ENCODE measurements at places on chromosomes 2 and 18.
A peak's percentile ranks its signal among the peaks of the same experiment; 100 is the strongest.

DNA sequence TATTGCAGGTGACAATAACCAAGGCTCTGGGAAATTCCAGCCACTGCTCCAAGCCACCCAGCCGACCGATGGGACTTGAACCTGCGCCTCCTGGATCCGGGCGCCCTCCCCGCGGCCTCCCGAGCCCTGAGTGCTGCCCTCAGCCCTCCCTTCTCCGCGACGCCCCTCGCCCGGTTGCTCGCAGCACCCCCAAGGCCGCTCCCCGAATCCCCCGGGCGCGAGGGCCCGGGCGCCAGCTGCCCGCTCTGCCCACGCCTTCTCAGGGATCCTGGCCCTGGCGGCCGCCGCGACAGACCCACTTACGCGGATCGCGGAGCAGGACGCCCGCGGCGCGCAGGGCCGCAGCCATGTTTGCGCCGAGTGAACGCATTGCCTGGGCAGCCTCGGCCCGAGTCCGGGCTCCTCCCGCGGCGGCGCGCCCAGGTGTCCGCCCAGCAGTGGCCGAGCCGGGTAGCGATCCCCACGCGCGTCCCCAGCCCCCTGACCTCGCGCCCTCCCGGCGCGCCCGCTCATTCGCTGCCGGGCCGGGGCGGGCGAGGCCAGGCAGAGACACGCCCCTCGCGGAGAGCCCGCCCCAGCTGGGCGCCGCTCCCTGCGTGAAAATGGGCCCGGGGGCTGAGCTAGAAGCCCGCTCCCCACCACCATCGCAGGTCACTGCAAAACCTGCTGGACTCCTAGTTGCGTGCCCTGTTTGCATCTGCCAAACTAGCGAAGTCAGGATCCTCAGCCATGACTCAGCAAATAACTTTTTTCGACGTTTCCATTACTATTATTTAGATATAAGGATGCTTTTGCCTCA, at the start of gene FECH:
TSS of gene FECH (minus strand) at position 452 of the 799 bp plus-strand sequence. CDS start at position 370, 82 bp downstream.
- DNase-seq, result peak; percentile 66

GRCh38 chr2:226934546-226935201, 98.8 kb downstream of the RHBDD1 start:
- no peak for DNase-seq

DNA sequence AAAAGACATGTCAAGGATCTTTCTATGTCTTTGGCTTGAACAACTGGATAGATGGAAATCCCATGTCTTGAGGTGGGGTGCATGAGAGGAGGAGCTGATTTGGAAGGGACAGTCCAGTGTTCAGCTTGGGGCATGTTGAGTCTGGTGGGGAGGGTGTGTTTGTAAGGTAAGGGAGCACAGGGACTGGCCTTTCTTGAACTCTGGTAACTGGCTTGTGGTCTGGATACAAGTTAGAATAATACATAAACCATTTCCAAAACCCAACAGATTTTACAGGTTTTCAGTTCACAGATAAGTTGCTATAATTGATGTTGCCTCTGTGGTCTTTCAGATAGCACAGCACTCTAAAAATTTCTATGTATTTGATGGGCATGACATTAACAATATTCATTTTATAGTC, 24.2 kb downstream of the RHBDD1 start:
- DNase-seq, result no peak

DNA sequence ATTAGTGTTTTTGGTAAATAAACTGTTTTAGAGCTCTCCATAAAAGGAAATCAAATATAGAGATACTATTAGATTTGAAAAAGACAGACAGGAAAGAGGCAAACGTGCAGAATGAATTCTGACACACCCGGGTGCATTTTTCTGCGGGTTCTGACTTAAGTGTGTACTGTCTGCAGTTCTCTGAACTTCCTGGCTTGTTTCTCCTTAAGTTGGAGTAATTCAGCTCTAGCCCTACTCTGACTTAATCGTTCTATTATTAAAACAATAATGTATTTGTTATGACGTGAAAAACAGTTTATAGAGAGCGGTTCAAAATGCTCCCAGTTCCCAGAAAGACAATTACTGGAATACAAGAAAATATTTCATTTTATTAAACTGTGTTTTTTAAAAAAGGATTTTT, 305.9 kb downstream of the ARHGAP15 start:
- DNase-seq, result no peak

- DNase-seq, result no peak
Observed at GRCh38 chr2:191013682-191013931, 364 bp downstream of the STAT1 start.

GRCh38 chr2:174340400-174341292, 5.9 kb downstream of the SP9 start:
- no peak for DNase-seq

DNA sequence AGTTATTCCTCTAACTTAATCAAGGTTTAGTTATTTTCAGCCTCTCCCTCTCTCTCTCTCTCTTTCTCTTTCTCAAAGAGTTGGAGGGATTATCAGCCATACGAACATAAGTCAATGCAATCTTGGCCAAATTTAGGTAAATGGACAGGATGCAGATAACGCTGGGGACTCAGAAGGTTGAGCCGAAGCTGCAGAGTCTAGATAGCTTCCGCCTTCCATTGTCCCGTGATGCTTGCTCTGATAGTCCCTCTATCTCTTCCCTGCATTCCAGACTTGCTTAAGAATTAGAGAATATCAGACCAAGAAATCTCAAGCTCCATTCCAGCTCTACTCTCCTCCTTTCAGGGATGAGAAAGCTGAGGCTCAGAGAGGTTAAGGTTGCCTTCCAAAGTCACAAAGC, 502.8 kb upstream of the TNP1 start:
- DNase-seq, result no peak

DNA sequence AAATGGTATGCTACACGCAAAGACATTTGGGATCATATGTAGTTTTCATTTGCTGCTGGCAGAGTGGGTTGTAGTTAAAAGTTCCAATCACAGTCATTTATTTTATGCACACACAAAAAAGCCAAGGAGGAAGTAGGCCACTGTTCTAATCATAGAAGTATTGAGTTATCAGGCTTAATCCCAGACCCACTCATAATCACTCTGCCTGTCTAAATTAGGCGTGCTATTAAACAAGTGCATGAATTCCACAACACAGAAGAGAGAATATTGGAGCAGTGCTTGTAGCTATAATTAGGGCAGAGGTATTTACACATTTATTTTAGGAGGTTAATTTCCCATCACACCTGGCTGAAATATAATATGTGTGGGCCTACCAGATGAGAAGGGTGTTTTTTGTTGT, 65.7 kb upstream of the FIGN start:
- DNase-seq, result no peak

DNA sequence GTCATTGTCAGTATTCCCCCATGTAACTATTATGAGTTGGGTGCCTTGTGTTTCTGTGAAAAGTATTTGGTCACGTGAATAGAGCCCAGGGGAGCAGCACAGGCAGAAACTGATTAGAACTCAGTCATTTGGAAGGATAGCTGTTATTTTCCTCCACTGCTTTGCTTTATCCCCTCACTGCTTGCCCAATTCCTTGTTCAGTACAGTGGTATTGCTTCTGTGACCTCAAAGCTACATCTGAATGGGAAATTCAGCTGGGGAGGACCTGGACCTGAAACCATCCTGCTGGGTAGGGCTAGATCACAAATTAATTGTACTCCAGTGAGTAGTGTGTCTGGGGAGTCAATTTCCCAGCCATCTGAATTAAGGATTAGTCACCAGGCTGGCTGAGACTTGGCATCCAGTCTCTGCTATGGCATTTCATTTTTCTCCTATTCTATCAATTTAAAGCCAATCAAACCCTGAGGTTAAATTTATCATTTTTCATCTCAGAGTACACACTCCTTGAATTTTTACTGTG, 1231.6 kb upstream of the GYPC start:
- no peak for DNase-seq

GRCh38 chr2:120299561-120299960, 46.4 kb upstream of the INHBB start:
- no peak for DNase-seq

DNA sequence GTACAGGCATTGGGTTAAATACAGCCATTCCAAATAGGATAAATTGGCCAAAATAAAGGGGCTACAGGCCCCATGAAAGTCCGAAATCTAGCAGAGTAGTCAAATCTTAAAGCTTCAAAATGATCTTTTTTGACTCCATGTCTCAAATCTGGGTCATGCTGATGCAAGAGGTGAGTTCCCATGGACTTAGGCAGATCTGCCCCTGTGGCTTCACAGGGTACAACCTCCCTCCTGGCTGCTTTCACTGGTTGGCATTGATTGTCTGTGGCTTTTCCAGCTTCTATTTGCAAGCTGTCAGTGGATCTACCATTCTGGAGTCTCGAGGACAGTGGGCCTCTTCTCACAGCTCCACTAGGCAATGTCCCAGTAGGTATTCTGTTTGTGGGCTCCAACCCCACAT, 56.1 kb downstream of the CCDC141 start:
- DNase-seq, result no peak

- no peak for DNase-seq
Observed at GRCh38 chr2:158025255-158025996, 76.2 kb upstream of the UPP2 start.

GRCh38 chr18:35822413-35822812, 150.1 kb upstream of the RMP24 start:
- no peak for DNase-seq

- peak; percentile 79 for DNase-seq
Observed at GRCh38 chr2:30115141-30115980, 31.4 kb upstream of the YPEL5 start.

DNA sequence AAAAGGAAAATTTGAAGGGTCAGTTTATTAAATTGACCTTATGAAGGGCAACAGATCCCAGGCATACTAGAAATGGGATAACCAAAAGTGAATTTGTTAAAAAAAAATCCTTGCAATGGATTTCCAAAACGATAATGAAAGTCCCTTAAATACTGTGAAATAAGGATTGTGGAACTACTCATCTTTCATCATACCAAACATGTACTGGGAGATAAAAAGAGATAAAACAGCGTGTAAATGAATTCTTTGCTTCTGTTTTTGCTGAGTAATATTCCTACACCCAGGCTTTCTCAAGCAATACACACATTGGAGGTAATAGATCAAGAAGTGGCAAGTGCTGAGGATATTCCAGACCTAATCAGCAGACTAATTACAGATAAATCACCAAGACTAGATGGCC, 3.8 kb downstream of the LYPD6 start:
- DNase-seq, result no peak

GRCh38 chr18:63906056-63906455, 1.7 kb upstream of the SERPINB10 start:
- no peak for DNase-seq

GRCh38 chr2:71778514-71778913, 325.2 kb downstream of the DYSF start:
- DNase-seq, result no peak

- DNase-seq, result no peak
Observed at GRCh38 chr18:70627182-70627802, 338.4 kb downstream of the SOCS6 start.

GRCh38 chr2:50786345-50786744, 245.6 kb downstream of the NRXN1 start:
- no peak for DNase-seq

DNA sequence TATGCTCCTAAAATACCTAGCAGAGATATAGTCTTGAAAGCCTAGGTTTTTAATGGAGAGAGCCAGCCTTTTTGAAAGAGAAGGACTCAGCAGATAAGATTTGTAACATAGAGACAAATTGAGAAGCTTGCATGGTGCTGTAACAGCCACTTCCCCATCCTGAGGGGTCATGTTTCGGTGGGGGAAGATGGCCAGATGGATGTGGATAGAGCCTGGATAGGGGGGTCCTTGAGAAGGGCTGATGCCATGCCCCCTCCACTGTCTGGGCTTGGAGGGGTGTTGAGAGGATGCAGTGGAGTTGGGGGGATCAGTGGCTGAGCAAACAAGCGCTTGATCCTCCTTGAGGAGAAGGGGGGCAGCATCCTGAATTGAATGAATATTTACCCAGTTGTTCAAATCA, 178.0 kb upstream of the HS6ST1 start:
- no peak for DNase-seq

DNA sequence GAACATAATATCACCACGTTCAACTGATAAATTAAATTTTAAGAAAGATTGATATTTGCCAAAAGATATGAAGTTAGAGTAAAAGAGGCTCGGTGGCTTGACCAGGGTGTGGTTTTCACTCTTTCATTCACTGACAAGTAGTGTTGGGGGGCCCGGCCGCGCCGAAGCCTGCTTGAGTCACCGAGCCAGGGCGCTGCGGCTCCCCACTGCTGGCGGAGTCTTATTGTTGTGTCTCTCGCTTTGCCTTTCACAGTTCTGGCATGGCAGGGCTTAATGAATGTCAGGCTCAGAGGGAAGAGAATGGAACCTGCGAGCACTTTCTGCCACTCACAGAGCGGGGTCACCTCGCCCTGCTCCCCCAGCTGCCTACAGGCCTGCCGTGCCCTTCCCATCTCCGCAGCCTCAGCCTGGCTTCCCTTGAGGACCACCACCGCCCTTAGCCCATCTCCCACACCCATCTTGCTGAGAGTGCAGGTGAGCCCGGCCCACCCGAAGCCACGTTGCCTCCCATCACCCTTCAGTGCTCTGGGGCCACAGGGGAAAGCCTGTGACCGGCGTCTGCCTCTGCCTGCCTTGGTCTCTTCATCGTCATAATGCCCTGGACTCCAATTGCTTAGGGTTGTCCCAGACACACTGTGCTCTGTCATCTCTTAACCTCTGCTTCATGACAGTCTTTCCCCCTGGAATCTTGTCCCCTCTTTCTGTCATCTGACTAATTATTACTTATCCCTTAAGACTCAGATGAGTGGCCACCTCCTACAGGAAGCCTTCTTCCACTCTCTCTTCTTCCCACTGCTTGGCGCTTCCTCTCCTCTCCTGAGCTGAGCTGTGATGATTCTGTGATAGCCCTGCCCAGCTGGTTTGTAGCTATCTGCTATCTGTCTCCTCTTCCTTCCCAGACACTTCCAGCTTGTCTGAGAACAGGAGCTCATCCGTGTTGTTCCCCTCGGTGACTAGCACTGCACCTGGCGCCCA, 142.5 kb downstream of the FAM210A start:
- DNase-seq, result no peak

GRCh38 chr2:229431327-229431954, 160.4 kb upstream of the PID1 start:
- no peak for DNase-seq

DNA sequence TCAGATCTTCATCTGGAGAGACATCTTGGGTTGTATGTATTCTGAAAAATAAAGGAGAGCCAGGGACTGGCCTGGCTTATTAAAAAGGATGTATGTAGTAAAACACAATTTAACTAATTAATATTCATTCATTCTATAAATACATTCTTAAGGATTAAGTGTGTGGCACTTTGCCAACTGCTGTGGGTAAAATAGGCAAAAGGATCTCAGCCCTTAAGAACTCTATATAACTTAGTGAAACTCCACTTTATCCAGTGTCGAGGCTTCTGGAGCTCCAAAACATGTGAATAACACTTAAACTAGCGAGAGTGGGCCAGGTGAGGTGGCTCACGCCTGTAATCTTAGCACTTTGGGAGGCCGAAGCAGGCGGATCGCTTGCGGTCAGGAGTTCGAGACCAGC, 7.7 kb upstream of the STK39 start:
- no peak for DNase-seq

- DNase-seq, result no peak
Observed at GRCh38 chr2:8298783-8299182, 383.1 kb upstream of the ID2 start.

DNA sequence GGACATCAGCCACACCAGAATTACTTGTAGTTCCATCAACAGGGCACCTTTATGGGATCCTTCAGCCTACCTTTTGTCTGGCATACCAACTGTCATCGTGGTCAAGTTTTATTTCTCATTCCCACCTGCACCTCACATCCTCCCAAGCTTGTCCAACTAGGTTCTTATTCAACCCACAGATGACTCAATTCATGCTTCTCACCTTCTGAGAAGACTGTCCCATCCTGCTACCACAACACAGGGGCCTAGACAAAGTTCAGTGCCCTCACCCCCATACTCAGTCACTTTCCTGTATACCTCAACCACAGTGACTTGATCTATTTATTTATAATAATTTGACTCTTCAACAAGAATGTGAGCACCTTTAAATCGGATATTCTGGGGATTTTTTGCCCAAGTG, 114.4 kb upstream of the ACVR1C start:
- DNase-seq, result peak; percentile 34
